CD4-positive, alpha-beta T cell treated with Interferon gamma for 1 hour (primary cell): ENCODE measurements at places on chromosomes 6 and 20.

DNA sequence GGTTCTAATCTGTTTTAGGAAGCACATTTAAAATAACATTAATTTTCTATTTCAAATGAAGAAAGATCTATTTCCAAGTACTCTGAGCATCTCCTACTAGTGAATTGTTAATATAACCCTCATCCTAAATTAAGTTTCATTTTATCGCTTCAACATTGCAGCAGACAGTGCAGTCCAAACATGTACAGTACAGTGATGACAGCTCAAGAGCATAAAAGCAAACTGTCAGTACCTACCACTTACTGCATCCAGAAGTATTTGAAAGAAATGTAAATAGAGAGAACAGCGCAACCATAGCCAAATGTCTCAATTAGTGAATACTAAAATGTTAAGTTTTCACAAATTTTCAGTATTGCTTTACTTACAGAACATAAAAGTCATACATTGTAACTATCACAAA is 179.4 kb downstream of the ISM1 start:
- DNase-seq, result no peak

DNA sequence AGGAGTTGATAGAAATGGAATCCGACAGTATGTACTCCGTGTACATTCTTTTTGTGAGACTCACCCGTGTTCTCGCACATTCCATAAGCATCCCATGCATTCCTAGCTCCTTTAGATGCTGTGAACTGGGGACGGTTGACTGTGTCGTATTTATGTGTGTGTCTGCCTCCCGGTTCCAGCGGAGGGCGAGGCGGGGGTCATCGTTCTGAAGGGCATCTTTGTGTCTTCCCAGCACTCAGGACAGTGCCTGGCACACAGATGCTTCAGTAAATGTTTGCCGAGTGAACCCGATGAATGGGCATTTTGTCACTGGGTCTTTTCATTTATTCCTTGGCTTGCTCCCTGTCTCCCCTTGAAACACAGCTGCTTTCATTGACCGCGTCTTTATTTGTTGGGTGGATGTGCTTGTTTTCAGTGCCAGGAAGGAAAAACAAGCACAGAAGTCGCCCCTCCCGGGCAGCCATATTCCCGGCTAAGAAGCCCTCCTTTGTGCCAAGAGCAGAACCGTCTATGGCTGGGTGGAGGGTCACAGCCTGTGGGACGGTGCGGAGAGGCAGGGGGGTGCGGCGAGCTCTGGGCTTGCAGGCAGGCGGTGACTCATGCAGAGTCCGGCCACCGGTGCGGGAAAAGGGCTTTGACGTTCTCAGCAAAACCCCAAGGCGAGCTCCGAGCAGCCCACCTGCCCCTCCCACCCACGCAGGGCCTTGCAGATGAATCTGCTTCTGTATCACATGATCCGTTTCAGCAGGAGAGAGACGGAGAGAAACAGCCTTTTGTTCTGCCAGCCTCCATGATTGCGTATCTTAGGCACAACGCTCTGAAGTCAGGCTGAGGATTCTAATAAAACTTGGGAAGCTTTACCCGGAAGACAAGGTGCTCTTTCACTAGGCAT is 11.2 kb upstream of the PSMG4 start:
- no peak for DNase-seq

DNA sequence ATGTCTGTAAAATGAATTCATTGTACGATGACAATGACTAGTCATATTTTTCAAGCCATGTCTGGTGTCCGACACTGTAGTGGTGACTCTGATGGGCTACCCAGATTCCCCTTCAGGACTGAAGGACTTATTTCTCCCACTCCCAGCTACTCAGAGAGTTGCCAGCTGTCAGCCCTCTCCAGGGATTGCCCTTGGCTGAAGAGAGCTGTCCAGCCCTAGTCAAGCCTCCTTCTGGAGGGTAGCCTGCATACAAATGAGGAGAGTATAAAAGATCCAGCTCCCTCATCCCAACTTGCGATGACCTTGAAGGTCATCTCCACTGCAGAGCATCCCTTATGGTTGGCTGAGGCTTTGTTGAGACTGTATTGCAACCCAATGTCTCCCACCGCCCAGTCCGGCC is 29.9 kb downstream of the JPH2 start:
- no peak for DNase-seq

GRCh38 chr6:20814494-20814893 is 280.2 kb downstream of the CDKAL1 start:
- no peak for DNase-seq

- no peak for DNase-seq
Measured at GRCh38 chr6:25389471-25389870, 110.3 kb downstream of the CARMIL1 start.

- DNase-seq, result no peak
Measured at GRCh38 chr20:5230544-5230943, 86.2 kb downstream of the PROKR2 start.

GRCh38 chr20:45890077-45890984 is 677 bp downstream of the NEURL2 start:
- DNase-seq, result peak; percentile 64

GRCh38 chr6:52284131-52284459 is 447 bp downstream of the MCM3 start:
- DNase-seq, result no peak

GRCh38 chr6:2508071-2508470 is 242.7 kb downstream of the MYLK4 start:
- DNase-seq, result no peak

DNA sequence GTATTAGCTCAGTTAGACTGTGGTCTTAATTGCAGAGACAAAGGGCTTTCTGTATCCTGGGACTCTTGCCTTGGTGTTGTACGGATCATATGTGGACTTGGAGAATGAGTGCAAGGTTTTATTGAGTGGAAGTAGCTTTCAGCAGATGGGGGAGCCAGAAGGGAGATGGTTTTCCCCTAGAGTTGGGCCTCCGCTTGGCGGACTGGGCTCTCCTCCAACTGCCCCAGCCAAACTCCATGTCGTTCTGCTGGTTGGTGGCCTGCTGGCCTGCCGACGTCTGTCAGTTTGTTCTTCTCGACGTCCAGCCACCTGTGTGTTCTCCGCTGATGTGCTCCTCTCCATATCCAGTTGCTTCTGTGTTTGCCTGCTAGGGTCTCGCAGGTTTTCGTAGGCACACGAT is 189.5 kb upstream of the FLRT3 start:
- DNase-seq, result no peak

DNA sequence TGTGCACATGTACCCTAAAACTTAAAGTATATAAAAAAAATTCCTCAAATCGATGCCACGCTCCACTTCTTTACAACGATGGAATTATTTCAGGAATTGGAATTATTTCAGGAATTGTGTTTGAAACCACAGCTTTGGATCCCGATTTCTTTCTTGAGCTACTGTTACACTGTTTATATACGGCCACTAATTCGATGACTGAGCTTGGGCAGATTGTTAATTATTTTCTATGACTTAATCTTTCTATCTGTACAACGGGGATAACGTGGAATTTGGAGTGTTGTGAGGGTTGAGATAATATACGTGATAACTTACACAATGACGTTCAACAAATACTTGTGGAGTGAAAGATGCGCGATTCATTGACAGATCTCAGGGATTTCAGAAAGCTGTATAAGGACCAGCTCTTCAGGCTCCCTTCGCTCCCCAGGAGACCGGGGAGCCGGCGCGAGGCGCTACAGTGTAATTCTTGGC is 171.3 kb downstream of the SLC16A10 start:
- no peak for DNase-seq

DNA sequence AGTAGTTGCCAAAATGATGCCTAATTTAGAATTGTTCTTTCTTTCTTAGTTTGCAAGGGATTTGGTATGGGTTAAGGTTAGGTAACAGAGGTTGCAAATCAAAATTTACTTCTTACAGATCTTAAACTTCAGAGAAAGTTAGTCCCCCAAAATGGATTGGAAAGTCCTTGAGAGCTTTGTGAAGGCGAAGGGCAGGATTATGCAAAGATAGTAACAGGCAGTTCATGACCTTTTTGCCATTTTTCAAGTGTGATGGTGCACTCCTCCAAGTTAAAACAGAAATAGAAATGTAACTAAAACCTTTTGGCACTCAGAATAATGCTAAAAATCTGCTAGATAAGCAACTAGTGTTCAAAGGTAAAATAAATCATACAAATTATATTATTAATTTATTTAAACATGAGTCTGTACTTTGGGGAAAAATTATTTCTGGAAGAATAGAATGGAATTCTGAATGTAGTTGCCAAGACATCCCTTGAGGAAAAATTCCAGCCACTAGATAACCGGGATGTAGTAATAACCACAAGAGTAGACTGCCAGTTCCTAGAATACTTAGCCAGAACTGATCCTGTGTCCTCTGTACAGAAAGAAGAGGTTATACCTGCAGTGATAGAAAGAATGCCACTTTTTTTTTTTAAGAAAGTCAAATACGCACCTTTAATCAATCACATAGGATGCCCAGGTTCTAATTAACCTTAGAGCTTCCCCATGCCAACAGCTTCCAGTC is 31.8 kb upstream of the DAAM2 start:
- no peak for DNase-seq

GRCh38 chr20:48704761-48705160 is 123.0 kb downstream of the PREX1 start:
- no peak for DNase-seq

DNA sequence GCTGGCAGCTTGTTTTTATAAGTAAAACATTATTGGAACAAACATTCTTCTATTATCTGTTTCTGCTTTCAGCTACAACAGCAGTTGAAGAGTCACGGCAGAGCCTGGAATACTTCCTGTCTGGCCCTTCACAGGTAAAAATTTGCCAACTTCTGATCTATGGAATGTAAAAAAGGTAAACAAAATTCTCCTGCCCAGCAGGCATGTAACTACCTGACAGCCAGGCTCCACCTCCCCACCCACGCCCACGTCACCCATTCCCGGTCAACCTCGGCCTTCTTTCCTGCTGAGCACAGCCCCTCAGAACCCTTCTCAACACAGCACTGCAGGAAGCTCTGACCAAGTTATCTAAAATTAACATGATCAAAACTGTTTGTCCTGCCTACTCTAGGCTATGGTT is 166.0 kb downstream of the DLL1 start:
- DNase-seq, result no peak

- DNase-seq, result no peak
Measured at GRCh38 chr6:17336425-17336824, 55.3 kb downstream of the RBM24 start.

GRCh38 chr6:93889713-93890112 is 470.4 kb upstream of the EPHA7 start:
- DNase-seq, result no peak

DNA sequence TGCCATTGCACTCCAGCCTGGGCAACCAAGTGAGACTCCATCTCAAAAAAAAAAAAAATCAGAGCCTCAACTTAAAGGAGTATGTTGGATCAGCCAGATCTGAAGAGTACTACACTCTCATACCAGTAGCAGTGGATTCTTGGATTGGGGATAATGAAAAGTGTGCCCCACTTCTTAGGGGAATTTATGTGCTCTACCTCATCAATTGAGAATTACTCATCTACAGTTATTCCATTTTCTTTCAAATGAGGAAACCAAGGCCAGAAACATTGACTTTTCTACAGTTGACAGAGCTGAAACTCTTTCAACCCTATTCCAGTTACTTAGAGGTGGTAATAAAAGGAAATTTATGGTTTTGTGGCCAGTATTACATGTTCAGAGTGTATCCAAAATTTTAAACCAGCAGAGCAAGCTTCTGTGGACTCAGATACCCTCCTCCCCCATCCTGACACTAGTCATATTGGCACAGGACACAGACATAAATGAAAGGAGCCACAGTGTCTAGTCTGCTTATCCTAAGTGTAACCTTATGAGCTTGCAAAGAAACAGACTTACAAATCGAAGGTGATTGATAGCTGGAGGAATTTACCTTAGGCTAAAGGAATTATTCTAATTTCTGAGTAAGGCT is 51.2 kb downstream of the ORC3 start:
- no peak for DNase-seq

- DNase-seq, result no peak
Measured at GRCh38 chr6:33578164-33578563, 1.9 kb downstream of the BAK1 start.

- DNase-seq, result no peak
Measured at GRCh38 chr6:98823428-98824161, 10.8 kb upstream of the POU3F2 start.

DNA sequence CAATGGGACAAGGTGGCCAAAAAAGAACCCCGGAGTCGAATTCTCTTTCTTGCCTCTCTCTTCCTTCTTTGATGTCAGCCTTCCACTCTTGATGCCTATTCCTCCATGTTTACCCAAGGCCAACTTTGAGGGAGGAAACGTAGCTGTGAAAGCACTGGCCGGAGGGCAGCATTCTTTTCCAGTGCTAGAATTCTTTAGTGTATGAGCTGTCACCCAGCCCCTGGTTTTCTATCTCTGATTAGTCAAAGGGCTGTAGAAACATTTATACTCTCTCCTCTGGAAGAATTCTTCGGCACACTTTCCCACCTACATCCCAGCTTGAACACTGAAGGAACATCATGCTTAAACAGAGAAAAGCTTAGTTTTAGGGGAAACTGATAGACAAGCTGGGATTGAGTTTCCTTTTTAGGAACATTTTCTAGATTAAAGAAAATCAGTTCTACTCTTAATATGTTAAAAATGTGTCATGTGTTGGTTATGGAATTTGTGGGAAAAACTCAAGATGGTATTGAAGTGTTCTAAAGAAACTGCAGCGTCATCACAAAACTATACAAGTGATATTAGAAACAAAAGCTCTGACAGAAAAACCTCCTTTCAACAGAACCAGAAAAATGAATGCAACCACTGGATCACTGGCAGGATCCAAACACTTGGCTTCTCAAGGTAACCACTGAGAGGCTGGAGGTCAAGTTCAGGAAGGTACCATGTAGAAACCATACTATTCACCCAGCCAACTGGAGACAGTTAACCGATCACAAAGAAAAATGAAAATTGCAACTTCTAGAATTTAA is 20.7 kb upstream of the UTRN start:
- no peak for DNase-seq

- DNase-seq, result no peak
Measured at GRCh38 chr20:57025261-57025660, 241.2 kb downstream of the BMP7 start.

- no peak for DNase-seq
Measured at GRCh38 chr6:52210227-52210626, 24.1 kb downstream of the IL17A start.

GRCh38 chr6:136282906-136283305 is 6.7 kb downstream of the BCLAF1 start:
- no peak for DNase-seq

DNA sequence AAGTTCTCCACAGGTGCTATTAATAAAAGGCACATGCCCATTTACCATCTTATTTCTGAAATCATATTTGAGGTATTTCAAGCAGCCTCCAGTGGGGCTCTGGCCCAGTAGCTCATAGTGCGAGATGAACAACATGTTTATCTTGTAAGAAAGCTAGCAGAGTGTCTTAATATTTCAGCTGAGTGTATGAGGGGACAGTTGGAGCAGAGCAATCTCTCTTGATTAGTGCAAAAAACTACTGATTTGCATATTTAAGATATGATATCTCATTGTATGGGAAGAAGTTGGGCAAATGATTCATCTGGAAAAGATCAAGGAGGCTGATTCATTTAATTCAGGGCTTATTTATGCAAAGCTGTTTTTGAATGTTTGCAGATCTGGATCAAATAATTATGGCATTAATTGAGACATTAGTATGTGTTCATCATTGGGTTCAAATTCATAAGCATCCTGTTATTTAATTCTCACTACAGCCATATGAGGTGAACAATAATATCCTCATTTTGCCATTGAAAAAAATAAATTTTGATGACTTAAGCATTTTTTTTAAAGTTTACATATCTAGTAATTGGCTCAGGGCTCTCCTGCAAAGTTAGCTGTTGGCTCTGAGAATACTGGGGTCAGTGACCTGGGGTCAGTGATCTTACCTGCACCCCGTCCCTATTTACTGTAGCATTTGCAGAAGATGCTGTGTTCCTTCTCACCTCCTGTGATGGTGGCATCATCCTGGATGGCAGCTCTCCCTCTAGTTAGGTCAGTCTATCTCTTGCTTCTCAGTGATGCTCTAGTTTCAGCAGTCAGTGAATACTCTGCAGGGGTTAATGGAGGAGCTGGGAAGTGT is 24.1 kb upstream of the GCLC start:
- no peak for DNase-seq
